NCI-H1417 treated with DMSO at 0.1 percent for 48 hours (cell line): ENCODE measurements at places on chromosomes 2 and 18.

DNA sequence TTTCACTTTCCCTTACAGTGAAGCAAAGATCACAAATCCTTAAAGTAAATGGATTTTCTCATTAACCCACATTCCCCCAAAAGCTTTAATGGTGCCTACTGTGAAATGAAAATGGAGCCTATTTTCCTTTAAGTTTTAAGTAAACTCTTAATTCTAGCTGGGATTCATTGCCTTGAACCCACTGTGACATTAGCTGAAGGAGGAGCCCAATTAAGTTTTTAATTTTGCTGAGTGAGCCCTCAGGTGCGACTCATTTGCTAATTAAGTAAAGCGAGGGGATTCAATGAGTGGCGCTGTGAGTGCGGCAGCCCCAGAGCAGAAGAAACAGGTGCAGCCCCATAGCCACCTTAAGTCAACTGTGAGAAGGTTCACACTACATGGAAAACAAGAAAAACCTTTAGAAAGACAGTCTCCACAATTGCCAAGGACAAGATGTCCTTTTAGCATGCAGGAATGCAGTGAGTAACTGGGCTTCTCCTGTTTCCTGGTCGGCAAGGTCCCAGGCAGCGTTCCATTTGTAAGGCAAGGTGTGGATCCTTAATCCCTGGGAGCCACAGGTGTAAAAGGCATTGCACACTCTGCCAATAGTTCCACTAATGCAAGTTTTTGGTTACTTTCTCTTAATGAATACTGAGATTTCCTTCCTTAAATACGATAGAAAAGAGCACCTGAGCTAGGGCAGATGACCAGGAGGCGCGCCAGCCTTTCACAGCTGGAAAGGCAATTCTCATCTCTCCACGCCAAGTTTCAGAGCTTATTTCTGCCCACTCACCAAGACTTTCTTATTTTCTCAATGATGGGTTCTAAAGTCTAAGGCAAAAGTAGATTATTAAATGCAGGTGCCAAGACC, 87.7 kb downstream of the TMEM18 start:
- DNase-seq, result no peak

DNA sequence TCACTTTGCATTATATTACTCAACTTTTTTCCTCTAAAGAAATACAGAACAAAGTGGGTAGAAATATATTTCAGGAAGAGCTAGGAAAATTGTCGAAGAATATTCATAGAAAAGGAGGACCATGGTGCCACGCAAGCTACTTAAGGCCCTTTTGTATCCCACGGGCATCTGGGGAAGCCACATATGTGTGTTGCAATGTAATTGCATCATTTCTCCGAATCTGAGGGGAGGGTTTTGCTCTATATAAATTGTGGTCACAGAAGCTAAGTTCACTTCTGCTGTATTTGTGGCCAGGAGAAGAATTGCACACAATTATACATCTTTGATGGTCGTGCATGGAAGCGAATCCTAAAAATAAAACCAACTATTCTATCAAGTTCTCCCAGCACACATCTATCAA, 360.3 kb downstream of the IRS1 start:
- DNase-seq, result no peak

DNA sequence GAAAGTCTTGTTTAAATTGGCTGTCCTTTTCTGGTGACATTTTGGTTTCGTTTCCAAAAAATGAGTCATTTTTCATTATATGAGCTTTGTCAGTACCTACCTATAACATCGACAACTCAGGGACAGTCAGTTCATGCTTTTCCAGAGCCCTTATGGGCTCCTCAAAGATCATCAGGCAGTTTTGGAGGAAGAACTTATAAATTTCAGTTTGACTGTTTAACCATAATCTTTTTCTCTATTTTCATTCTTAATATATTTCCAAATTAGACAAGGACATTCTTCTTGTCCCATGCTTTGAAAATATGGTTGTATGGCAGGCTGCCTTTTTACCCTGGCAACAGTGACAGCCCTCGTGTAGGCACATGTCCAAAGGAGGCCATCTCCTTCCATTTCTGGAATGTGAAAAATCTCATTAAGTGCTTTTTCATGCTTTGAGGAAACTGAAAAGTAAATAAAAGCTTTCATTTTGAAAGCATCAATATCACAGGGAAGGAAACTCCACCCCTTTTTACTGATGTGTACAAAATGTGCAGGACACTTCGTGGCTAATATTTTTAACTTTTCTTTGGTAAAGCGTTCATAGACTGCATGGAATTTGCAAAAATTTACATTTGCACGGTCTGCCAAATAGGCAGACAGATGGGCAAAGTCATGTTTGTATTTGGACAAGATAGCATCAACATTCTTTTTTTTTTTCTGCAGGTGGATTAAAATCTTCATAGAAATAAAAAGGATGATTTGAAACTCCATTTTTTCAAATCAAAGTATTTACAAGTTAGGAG, 7.2 kb upstream of the PROC start:
- no peak for DNase-seq

- no peak for DNase-seq
Measured at GRCh38 chr18:5452943-5453443, 90.8 kb downstream of the EPB41L3 start.

DNA sequence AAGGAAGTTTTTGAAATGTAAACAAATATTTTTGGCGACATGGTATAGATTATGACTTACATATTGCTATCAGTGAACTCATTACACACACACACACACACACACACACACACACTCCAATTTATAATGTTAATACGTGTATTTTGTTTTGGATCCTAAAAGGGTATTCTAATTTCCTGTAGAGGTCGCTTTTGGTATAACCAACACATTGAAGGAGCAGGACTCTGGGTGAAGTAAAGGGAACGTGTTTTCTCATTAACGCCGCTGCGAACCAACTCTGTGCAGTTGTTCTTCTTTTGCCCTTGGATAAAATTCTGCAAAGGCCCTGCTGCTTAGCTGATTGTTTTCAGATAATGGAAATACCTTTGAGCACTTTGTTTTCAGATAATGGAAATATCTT, 190.4 kb downstream of the PMAIP1 start:
- DNase-seq, result no peak

DNA sequence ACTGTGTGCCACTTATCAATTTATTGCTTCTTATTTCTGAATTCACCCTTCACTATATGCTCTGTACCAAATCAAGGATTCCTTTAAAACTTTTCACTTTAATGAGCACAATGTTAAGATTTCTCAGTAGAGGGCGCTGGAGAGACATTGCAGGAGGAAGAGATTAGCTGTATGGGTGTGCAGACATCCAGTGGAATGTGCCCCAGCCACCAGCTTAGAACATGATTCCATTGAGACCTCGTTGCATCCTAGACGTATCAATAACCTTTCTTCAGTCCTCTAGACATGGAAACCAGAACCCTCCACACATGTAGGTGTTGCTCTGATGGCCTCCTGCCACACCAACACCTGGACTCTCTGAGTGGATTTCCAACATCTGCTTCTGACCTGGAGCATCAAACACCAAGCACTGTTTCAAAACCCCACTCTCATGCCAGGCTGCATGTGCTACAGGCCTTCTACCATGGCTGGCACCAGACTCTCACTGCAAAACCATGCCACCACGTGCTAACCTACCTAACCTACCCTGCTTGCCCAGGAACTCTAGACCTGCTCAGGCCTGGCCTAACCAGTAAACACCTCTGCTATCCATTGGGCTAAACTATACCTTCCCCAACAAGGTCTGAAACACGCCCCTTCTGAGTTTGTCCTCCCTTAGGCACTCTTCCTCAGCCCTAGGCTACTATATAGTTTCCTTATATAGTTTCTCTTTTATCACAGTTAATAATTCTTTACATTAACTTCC, 633.2 kb upstream of the PKDCC start:
- DNase-seq, result no peak

DNA sequence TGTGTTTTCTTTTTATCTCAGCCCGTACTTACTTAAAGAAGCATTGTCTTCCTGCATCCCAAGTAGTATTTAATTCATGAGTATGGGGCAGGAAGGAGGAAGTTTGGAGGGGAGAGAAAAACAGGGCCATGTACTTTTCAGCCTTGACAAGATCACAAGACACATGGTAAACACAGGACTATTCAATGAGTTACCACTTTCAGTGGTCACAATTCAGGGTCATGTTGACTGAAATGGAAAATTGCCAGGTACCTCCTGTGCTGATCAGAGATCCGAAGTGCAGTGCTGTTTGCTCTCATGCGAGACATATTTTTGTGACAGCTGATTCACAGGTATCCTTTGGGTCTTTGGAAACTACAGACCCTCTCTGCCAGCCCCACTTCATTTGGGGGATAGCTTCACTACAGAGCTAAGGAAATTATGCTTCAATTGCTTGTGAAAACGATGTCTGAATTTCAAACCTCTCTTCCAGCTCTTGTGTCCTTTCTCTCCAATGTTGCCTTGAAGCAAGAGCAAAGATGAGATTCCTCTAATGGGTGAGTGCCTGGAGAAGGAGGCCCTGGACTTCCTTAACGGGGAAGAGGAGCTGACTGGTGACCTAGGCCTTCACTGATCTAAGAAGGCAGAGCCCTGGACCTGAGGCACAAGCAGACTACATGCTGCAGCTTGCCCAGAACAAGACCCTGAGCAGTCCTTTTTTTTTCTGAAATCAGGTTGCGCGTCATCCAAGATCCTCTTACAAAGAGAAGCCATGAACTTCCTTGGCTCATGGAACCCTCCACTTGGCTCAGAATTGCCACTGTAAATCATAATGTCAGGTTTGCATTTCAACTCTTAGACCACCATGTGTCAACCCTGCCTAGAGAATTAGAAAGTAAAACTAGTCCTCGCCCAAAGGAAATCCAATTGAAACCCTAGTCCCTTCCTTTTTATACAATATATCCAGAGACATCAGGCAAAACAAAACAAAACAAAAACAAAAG, 44.1 kb downstream of the EVA1A start:
- no peak for DNase-seq

DNA sequence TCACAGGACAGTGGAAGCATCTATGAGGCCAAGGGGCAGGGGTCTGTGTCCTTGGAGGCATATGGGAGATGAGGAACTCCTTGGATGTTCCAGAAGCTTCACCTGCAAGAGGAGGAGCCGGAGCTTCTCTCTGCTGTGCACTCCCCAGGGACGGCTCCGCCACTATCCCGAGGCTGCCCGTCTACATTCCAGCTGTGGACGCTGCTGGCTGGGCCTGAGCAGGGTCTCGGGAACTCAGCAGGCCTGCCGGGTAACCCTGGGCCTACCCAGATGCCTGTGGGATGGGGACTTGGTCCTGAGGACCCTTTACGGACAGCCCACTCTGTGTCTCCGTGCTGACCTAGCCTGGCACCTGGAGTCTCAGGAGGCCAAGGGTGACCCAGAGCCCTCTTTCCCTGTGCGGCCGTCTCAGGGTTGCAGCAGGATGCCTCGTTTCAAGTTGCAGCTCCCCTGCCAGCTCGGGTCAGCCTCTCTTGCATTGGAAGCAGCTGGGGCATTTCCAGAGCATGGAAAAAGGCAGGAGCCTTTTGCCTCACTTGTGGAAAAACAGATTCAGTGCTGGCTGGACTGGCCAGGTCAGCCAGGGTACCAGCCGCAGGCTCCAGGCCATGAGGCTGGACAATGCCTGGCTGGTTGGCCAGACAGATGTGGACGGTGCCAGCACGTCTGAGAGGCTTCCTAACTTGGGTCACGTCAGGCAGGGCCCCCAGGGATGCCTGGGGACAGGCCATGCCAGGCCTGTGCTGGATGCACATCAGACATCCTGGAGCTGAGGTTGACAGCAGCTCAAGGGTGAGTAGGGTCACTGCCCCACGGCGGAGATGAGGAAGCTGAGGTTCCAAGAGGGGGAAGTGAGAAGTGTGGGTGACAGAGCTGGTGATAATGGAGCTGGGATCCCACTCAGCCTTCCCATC, 41.5 kb downstream of the SCTR start:
- no peak for DNase-seq

GRCh38 chr2:204144492-204144891, 207.9 kb downstream of the ICOS start:
- no peak for DNase-seq

DNA sequence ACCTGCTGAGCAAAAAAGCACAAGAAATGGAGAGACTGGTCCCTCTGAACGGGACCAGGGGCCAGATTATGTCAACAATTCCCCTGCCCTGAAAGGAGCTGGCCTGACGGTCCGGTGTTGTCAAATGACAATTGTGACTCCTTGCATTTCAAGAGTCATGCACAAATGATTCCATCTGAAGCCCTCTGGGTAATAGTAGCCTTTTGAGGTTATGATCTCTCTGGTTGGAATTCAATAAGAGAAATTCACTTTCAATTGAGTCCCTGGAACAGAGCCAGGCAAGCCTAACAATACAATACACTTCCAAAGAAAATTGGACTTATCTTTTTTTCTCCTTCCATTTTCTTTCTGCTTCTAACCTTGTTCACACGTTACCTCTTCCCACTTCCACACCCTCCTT, 116.9 kb downstream of the C1D start:
- DNase-seq, result no peak

GRCh38 chr2:197893403-197894177, 89.2 kb downstream of the PLCL1 start:
- no peak for DNase-seq

DNA sequence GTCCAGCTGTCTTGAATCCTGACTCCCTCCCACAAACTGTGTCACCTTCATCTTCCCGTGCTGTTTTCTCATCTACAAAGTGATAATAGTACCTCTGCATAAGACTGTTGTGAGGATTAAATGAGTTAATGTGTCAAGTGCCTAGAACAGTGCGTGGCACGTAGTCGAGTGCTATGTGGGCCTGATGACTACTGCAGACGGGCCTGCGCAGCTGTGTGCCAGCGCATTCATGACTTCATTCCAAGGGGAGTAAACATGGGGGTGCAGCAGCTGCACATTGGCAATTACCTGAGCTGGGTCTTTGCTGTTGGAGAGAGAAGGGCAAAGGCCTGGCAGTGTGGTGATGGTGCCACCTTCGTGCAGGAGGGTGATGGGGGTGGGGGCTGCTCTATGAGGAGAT, 5.0 kb downstream of the TEX44 start:
- no peak for DNase-seq

DNA sequence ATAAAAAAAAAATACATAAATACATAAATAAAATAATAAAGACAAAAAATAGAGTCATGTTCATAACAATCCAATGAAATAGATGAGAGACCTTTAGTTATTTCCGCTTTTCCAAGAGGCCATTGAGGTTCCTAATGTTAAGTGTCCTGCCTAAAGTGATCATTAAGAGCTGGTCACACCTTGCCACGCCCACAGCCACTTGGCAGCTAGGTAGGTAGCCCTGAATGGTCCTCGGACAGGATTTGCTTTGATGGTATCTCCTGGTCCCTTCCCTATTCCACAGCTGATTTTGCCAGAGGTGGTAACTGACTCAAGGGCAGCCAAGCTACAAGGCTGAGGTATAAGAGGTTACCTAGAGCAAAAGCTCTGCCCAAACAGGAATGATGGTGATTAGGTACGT, 24.5 kb upstream of the TANC1 start:
- no peak for DNase-seq

DNA sequence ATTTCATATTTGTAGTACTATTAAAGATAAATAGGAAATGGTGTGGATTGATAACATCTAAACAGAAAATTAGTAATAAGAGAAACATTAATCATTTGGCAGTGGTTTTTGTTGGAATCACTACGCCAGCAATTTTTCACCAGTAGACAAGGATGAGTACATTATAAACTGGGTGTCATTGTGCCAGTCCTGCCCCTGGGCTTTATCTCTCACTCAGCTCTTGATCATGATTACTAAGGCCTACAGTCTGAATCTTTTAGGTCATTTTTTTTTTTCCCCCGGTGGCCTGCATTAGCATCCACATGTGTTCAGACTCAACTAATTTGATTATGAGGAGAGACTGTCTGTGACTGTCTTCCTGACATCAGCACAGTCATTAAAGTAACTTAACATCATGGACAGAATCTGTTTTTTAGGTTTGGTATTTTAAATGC, 16.2 kb downstream of the GULP1 start:
- DNase-seq, result no peak
